ENCODE measurements at places on chromosomes 2 and 18. TPM values are rescaled to one million over a fixed set of nuclear protein-coding genes. Genes with fewer than 3 reads are reported as not detected.

Gene CDCA7
- total RNA-seq, result 6.3 TPM

Gene PKDCC
- total RNA-seq, result 4.0 TPM

Gene NTSR2
- not detected for total RNA-seq

Gene TUBA4B
- not detected for total RNA-seq

Gene FTCDNL1
- not detected for total RNA-seq

Gene NFU1
- total RNA-seq, result 36.3 TPM

Gene CCDC74A
- 19.8 TPM for total RNA-seq

Gene SLC8A1
- total RNA-seq, result 1.2 TPM

Gene COL5A2
- 229 TPM for total RNA-seq

Gene C2orf66
- 1.1 TPM for total RNA-seq

Gene TAF4B
- total RNA-seq, result 1.9 TPM

Gene FAM136A
- total RNA-seq, result 35.6 TPM

Gene AQP12A
- not detected for total RNA-seq

Data from glomerular endothelial cell (primary cell).